ENCODE measurements at places on chromosomes 5 and 9.
A peak's percentile ranks its signal among the peaks of the same experiment; 100 is the strongest.

DNA sequence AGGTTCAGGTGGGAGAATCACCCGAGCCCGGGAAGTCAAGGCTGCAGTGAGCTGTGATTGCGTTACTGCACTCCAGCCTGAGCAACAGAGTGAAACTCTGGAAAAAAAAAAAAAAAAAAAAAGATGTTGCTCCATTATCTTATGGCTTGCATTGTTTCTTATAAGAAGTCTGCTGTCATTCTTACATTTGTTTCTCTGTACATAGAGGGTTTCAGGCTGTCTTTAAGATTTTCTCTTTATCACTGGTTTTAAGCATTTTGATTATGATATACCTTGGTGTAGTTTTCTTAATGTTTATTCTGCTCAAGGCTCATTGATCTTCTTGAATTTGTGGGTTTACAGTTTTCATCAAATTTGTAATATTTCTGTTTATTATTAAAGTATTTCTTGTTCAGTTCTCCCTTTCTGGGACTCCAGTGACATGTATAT, 35.2 kb downstream of the MVB12B start:
- DNase-seq = no peak

DNA sequence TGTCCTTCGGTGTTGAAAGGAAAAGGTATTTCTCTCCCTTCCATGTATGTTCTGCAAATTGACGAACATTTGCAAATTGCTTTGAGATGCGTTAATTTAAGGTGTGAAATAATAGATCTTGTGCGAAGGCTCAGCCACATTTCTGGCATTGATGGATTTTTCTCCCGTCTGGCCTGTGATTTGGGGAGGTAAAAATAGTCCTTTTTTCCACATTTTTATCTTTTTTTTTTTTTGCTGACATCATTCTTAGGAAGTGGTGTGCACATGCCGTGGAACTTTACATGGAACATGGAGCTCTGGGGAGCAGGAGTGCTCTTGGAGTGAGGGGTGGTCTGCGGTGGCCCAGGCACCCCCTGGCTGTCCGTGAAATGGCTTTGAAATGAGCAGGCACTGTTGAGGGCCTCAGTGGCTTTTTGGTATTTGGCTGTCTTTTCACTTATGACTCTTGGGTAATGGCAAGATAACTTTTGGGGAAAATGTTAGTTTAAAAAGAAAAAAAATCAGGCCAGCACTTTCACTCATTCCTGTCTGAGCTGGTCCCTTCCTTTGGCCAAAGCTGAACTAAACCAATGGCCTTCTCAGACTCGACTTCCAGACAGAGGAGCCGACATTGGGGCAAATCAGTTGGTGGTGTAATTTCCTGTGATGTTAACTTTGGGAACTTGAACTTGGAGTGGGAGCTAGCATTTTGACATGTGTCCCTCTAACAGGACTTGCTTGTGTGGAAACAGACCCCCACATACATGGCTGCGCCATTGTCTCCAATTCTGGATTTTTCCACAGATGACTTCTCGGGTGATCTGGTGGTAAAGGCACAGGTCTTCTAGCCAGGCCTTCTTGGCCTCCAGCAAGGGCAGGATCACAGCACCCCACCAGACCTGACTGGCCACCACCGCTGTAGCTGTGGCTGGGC, 4.2 kb downstream of the NEK6 start:
- DNase-seq = peak; percentile 83

- no peak for DNase-seq
These were observed 180.2 kb downstream of the RASEF start for GRCh38 chr9:82882748-82883147.

GRCh38 chr9:88936132-88936531, 55.1 kb upstream of the S1PR3 start:
- no peak for DNase-seq

- no peak for DNase-seq
These were observed 529 bp downstream of the UBAC1 start for GRCh38 chr9:135960411-135961276.

DNA sequence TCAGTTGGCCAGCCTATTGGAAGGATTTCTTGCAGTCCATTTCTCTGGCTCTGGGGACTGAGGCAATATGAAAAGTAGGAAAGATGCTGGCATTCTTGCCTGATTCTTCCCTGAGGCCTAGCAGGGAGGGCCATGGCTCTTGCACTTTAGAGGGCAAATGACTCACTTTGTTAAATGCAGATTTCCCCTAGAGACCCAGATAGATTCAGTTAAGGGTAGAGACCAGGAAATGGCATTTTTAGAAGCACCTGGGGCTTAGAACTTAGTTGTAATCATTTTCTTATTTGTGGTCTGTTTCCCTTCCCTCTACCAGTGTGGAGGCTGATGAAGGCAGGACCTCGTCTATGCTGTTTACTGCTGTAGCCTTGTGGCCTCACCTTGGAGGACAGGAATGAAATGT, 112.8 kb upstream of the NR3C1 start:
- DNase-seq = no peak

- no peak for DNase-seq
These were observed 15.8 kb downstream of the ZDHHC21 start for GRCh38 chr9:14677396-14677795.

DNA sequence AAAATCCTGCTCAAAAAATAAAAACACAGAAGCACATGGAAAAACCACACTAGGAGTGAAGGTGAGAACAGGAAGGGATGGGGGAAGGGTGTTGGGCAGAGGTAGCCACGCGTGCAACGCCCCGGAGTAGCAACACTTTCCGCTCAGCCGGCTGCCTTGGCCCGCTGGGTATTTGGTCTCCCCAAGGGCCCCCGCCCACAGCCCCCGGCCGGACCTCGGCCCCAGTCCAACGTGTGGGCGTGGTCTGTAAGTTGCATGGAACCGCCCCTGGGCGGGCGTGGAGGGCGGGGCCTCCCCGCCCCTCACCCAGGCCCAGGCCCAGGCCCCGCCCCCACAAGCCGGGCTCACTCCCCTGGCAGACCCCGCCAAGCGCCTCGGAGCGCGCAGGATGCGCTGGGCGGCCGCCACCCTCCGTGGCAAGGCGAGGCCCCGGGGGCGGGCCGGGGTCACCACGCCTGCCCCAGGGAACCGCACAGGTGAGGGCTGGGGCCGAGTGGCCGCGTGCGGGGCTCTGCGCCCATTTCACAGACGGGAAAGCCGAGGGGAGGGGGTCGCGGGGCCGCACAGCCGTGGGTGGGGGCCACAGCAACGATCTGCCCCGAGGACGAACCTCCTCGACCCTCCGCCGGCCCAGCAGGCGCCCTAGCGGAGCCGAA, at the start of gene SUSD3:
Gene SUSD3, plus strand, starts transcription at position 347 of the 656 bp plus-strand sequence. Its CDS starts 42 bp downstream, at position 389.
- peak; percentile 35 for DNase-seq

- DNase-seq = peak; percentile 76
These were observed 7.5 kb upstream of the TOR2A start for GRCh38 chr9:127742435-127743088.

GRCh38 chr9:124444166-124444565, 6.1 kb upstream of the ADGRD2 start:
- DNase-seq = no peak

DNA sequence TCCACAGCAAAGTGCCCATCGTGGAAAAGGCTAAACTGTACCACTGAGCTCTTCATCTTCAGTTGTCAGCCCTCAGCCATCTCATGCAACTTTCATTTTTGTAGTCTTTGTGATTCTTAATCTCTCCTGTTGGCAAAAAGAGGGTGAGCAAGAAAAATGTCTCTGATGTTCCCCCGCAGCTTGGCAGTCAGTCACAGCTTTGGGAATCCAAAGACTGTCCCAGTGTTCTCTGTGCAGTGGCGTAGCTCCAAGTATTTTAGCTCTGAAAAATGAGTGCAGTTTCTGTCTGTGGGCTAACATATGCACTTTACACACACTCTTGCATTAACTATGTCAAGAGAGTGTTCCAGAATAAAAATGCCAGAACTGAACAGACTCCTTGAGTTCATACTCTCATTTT, 372.2 kb downstream of the TMEM232 start:
- DNase-seq = peak; percentile 76

GRCh38 chr5:174573221-174573994, 151.0 kb upstream of the MSX2 start:
- peak; percentile 70 for DNase-seq

GRCh38 chr9:115118879-115119218, 892 bp upstream of the TNC start:
- peak; percentile 94 for DNase-seq

DNA sequence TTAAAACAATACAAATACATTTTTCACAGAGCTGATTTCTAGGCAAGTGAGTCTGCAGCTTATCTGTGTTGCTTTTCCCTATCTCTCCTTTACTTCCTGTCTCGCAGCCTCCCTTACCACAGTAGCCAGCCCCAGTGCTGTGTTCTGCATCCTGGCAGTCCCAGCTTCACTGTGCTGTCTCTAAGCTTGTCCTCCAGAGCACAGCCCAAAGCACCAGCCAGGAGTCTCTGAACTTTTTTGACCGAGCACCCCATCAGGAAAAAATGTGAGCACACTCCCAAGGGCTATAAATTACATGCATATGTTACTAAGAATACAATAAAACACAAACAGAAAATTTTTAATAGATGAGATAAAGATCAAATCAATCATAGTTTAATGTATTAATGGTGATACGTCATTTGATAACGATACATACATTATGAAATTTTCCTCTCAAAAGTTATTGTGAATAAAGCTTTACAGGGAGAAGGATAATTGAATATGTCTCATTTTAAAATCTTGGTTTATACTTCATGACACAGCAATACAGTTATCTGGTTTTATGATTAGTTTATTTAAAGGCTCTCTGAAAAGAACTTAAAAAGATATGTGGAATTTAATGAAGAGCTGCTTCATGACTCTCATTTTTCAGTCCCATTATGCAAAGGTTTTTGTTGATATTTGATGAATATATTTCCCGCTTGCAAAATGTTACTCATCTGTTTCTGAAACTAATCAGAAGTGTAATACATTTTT, 7.3 kb upstream of the RHOBTB3 start:
- DNase-seq = no peak

DNA sequence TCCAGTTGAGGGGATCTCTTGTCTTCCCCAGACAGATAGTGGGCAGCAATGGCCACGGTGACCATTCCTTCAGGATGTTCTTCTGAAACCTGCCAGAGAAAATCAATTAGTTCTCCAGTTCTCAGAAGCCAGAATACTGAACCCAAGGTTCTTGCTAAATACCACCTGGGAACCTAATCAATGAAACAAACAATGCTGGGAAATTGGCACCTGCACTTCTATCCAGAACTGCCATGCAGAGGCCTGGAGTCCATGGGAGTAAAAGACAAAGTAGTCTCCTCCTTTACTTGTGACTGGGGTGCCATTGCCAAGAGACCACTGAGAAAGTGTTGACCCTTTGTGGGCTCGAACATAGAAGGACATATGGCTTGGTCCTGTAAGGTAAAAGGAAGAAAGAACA, 45.7 kb downstream of the ERMP1 start:
- DNase-seq = no peak

DNA sequence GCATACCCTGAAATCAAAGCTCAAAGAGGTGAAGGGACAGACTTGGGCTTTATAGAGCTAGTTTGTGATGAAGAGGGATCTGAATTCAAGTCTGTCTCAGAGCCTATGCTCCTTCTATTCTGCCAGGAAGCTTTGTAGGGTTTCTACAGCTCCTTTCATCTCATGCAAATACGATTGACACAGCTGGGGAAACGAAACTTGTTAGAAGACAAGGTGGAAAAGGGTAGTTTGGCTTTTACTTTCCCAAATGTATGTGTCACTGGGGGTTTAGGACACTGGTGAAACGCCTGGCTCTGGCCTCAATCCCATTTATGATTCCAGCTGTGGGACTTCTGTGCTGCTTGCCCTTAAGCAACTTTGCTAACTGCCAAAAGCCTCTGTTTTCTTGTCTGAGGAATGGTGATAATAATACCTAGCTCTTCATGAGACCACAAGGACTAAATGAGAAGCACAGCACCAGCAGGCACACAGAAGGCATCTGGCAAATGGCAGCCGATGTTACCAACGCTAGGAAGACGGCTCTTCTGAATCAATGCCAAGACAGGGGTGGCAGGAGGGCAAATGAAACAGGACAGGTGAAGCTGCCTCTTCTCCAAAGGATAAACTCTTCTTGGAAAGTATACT, 70.3 kb upstream of the EQTN start:
- no peak for DNase-seq

DNA sequence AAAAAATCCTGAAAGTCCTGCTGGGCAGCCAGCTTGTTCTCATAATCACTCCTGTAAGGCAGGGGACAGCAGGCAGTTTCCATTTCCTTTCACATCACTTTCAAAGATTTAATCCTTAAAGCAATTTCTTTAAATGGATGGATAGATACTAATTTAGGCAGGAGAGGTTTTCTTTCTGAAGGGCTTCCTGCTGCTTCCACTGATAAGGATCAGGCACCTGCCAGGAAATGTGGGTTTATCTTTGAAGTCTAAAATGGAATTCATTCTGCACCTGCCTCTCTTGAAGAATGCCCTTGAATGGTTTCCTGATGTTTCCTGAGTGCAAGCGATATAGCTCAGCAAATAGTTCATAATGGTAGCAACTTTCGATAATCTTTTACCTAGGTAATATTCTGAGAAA, 64.5 kb downstream of the STARD4 start:
- no peak for DNase-seq

GRCh38 chr5:77172713-77173328, 37.7 kb upstream of the PDE8B start:
- DNase-seq = peak; percentile 77

DNA sequence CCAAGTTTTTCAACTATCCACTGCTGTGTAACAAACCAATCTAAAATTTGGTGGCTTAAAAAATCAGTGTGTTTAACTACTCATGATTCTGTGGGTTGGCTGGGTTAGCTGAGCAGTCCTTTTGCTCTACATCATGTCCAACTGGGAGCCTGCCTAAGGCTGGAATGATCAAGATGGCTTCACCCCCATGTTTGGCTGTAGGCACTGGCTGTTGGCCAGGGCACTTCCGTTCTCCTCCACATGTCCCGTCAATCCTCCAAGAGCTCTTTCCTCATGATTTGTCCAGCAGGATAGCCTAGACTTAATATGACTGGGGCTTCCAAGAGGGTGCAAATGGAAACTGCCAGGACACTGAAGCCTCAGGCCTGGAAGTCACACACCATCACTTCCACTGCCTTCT, 17.0 kb upstream of the TSSK1B start:
- DNase-seq = no peak

DNA sequence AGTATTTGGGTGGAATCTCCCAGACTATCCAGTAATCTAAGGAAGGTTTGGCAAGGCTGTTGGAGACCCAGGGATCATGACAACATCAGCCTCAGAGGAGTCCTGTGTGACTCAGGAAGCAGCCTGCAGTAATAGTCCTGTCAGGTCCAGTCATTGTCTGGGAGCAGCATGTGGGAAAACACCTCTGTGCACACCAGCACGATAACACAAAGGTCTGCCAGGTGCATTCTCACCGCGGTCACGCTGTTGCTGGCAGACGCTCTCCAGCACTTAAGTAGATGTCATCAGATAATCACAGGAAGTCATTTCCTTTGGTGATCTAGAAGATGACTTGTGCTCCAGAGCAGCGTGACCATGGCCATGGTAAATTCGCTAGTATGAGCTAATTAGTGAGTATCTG, 99.2 kb upstream of the IQGAP2 start:
- DNase-seq = no peak

Measured in fibroblast of lung (primary cell).